MCF 10A (cell line): ENCODE measurements at places on chromosomes 1 and 21. TPM values are rescaled to one million over a fixed set of nuclear protein-coding genes. Genes with fewer than 3 reads are reported as not detected.

MROH9 gene
- total RNA-seq = not detected in 2 replicates

PSEN2 gene
- 31.3 and 31.8 TPM in 2 replicates for total RNA-seq

PAQR6 gene
- total RNA-seq = 21.5 and 29.2 TPM in 2 replicates

DNA sequence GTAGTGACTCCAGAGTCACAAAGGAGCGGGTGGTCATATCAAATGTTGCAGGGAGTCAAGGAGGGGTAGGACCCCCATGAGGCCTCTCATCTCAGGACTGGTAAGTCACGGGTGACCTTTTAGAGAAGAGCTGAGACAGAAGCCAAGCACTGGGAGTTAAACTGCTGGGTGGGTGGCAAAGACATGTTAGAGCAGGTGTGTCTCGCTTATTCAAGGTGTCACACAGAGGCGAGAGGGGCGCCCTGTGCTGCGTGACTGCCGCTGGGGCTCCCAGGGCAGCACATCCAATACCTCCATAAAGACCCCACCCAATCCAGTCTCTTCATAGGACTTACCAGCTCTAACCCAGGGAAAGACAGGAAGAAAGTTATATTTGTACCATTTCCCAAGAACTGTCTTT is 15.2 kb downstream of the CASQ2 start:
- no peak for DNase-seq

SLC30A2 gene
- total RNA-seq = not detected in 2 replicates

- no peak for DNase-seq
Observed at GRCh38 chr1:224884361-224884801, 45.1 kb upstream of the DNAH14 start.

DNA sequence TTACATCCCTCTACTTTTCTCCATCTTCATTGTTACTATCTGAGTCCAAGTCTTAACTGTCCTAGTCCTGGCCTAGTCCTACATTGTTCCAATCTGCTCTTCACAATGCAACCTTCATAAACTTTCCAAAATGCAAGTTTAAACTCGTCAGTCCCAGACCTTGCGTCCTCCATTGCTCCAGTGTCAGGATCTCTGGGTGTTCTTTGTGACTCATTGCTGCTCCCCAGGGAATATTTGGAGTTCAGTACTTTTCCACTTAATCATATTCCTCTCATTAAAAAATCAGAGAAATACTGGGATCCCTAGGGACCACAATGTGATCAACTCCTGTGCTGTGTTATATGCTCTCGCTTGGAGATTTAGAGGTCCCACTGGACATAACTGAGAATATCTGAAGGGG is 18.0 kb upstream of the KPRP start:
- DNase-seq = peak; percentile 90

GRCh38 chr1:245686006-245686405 is 531.2 kb downstream of the KIF26B start:
- no peak for DNase-seq

GRCh38 chr1:243841507-243841906 is 8.5 kb downstream of the AKT3 start:
- peak; percentile 36 for DNase-seq

DNA sequence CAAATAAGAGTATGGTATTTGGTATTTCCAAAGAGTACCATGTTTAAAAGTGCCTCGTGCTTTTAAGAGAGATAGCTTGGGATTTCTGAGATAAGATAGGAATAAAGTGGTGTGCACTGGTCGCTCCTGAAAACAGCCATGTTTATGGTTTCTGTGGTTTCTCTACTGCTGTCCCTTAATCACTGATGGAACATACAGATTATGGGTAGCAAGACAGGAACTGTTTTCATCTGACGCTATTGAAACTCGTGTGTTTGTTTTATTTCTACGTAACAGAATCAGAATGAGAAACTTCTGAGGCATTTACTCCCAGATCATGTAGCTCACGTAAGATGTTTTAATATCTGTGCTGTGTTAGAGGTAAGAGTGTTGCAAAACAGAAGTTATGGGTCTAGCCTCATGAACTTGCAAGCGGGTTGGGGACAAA is 126.0 kb downstream of the KIAA0319L start:
- DNase-seq = no peak

- peak; percentile 53 for DNase-seq
Observed at GRCh38 chr1:182507685-182508084, 57.7 kb downstream of the RGSL1 start.

GRCh38 chr1:216805953-216806352 is 82.7 kb upstream of the ESRRG start:
- no peak for DNase-seq

GRCh38 chr1:93990010-93990409 is 80.8 kb upstream of the GCLM start:
- no peak for DNase-seq

DNA sequence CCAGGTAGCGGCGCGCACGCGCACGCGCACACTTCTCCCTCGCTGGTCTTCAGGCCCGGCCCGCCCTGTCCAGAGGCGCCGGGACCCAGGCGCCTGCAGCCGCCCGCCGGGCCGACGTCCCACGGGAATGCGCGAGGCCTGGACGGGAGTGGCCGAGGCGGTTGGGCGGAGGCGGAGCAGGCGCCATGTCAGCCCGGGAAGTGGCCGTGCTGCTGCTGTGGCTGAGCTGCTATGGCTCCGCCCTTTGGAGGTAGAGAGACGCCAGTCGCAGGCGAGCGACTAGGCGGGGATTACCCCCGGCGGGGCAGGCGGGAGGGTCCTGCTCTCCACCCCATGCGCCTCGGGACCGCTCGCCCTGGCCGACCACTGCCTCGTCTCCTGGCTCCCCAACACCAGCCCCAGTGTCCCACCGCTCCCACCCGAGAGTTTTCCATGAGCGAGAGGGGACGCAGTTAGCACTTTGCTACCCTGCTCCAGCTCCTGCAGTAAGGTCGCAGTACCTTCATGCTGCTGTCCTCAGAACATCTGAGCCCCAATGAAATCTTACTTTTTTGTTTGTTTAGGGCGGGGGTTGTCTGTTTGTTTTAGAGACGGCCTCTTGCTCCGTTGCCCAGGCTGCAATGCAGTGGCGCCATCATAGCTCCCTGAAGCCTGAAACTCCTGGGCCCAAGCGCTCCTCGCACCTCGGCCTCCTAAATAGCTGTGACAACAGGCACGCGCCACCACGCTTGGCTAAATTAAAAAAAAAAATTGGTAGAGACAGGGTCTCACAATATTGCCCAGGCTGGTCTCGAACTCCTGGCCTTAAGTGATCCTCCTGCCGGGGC is at the start of gene CATSPERE:
Gene CATSPERE, plus strand, starts transcription at position 29 of the 827 bp plus-strand sequence. Its CDS starts 157 bp downstream, at position 186.
- DNase-seq = peak; percentile 69

GRCh38 chr1:29909962-29910361 is 673.6 kb downstream of the PTPRU start:
- DNase-seq = no peak

EDEM3 gene
- total RNA-seq = 58.3 and 63.5 TPM in 2 replicates

DNA sequence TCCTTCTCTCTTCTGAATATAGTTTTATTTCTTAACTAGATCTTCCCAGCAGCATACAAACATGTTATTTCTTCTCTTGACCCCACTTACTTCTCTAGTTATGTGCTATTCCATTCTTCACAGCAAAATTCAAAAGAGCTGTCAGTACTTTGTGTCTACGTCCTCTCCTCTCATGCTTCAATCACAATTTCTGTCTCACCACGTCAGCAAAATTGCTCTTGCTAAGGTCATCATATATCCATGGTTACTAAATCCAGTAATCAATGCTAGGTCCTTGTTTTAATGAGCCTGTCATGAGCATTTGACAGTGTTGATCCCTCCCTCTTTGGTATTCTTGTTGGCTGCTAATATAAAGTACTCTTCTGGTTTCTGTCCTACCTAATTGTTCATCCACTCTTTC is 214.2 kb downstream of the DENND1B start:
- no peak for DNase-seq

LRRC38 gene
- total RNA-seq = not detected in 2 replicates

- no peak for DNase-seq
Observed at GRCh38 chr1:115705085-115705951, 63.2 kb downstream of the CASQ2 start.

GRCh38 chr1:18249631-18250030 is 142.0 kb downstream of the IGSF21 start:
- DNase-seq = no peak

DNA sequence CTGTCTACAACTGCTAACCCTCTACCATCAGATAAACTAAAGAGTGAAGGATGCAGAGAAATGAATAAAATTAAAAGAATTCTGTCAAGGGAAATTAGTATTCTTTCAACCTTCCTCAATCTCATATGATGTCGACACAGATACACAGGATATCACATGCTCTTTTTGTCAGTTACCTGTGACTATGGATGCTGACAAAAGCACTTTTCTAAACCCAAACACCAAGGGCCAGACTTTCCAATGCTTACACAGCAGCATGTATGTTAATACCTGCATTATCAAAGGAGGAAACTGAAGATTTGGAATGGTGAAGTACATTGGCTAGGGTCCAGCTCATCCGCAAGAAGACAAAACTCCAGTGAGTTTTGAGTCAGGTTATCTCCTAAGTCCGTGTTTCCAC is 294.0 kb downstream of the SMYD3 start:
- DNase-seq = no peak

DNA sequence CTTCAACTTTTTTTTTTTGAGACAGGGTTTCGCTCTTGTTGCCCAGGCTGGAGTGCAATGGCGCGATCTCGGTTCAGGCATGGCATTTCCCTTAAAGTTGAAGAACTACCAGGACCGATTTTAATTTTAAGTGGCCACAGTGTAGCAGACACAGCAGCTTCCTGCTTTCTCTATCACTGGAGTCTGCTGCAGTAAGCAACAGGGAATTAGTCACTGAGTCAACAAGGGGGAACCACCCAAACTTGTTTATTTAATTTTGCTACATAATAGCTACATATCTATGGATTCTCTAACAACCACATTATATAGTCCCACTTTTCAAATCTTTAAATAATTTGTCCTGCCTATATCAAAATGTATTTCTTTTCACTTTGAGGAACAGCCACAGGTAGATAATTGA is 12.5 kb upstream of the TNNI3K start:
- peak; percentile 6 for DNase-seq

DNA sequence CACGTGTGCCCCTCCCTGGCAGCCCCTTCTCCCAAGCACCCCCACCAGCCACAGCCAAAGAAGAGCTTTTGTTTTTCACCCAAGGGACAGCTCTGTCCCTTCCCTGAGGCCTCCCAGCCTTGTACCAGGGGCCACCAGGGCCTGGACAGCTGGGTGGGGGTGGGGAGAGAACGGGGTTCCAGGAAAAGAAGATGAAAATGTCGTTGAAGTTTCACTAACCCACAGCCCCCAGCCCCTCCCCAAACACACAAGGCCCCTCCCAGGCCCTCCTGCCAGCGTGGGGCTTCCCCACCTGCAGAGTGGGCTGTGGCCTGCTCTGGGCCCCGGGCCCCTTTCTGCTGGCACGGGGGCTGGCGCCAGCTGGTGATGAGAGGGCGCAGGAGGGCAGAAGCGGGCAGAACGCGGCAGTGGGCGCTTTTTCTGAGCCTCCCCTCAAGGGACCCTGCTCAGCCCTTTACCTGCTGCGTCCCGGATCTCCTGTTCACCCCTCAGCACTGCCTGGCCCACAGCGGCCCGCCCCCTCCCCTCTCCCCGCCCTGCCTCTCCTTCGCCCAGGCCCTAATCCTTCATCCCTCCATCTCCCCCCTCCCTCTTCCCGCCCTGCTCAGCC is 5.5 kb upstream of the ANKRD65 start:
- no peak for DNase-seq

- DNase-seq = no peak
Observed at GRCh38 chr21:29264721-29265120, 34.0 kb upstream of the BACH1 start.

GRCh38 chr1:13965770-13966398 is 265.9 kb downstream of the PRDM2 start:
- peak; percentile 68 for DNase-seq

DNA sequence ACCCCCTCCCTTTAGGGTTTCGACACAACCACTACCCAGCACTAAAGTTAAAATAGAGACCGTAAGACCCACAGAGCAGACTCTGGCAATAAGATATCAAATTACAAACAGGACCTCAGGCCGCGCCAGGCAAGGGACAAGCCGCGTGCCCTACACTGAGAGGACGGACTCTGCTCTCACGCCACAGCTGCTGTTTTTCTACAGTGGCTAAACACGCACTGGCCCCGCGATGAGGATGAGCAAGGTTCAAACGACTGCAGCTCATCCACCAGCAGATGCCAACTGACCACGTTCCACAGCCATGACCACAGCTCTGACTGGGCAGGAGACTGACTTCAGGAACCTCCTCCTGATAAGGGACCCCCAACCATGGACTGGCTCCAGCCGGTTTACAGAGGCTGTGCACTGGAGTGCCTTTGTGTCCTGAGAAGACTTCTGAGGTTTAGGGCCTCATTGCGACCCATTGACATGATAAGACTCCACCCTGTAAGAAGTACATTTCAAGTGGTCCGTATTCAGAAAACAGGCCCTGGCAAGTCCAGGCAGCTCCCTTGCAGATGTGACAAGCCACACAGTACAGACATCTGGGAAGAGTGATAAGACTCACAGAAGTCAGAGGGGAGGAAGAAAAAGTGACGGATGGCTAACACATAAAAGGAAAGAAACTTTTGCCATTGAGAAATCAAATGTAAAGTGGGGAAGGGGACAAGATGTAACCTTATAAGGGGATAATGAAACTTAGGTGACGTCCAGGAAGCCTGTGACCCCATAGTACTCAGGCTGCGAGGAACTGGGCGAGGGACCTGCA is 1.5 kb upstream of the KRTAP10-6 start:
- DNase-seq = no peak

CLCNKB gene
- not detected in 2 replicates for total RNA-seq

- no peak for DNase-seq
Observed at GRCh38 chr1:110125810-110126209, 13.6 kb downstream of the UBL4B start.

- no peak for DNase-seq
Observed at GRCh38 chr1:37884145-37884544, 24.8 kb upstream of the MTF1 start.

- no peak for DNase-seq
Observed at GRCh38 chr1:207500306-207500705, 4.3 kb downstream of the CR1 start.

BRDT gene
- total RNA-seq = not detected in 2 replicates

CD52 gene
- not detected in 2 replicates for total RNA-seq

GRCh38 chr1:70487459-70487815 is 76.4 kb downstream of the CTH start:
- no peak for DNase-seq

- DNase-seq = no peak
Observed at GRCh38 chr1:221448585-221449175, 293.2 kb downstream of the DUSP10 start.

LEFTY1 gene
- not detected in 2 replicates for total RNA-seq

ARHGEF10L gene
- 5.0 and 12.2 TPM in 2 replicates for total RNA-seq

- DNase-seq = no peak
Observed at GRCh38 chr1:25615563-25616094, 962 bp upstream of the MAN1C1 start.
